ENCODE measurements at places on chromosomes 7 and 10. TPM values are rescaled to one million over a fixed set of nuclear protein-coding genes. Genes with fewer than 3 reads are reported as not detected.

The FRMD4A gene
- 22.3 TPM for total RNA-seq

The DGKI gene
- 4.5 TPM for total RNA-seq

The SLIT1 gene
- 1.6 TPM for total RNA-seq

The NUDT13 gene
- 1.4 TPM for total RNA-seq

The KIAA1549 gene
- total RNA-seq = 6.7 TPM

The OR13A1 gene
- total RNA-seq = not detected

DNA sequence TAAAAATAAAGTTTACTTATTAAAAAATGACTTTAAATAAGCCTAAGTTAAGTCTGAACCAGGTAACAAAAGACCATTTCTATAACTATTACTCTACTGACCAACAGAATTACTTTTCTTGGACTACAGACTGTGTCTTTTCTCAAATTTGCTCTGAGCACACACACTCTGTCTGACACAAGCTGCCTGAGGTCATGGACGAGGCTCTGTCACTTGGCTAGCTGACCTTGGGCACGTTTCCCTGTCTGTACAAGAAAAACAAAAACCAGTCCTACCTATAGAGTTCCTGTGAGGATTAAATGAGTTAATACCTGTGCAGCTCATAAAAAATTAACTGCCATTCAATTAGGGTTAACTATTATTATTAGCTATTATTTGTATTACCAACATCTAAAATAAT, 22.9 kb downstream of the ATE1 start:
- no peak for DNase-seq
- H3K4me3 ChIP-seq = no peak overlapping the region
- H3K27me3 ChIP-seq = no peaks in the 10 kb centered on the region
- no peaks in the 10 kb centered on the region for H3K4me1 ChIP-seq
- H3K36me3 ChIP-seq = peaks cover 65% of the 10 kb centered on the region

DNA sequence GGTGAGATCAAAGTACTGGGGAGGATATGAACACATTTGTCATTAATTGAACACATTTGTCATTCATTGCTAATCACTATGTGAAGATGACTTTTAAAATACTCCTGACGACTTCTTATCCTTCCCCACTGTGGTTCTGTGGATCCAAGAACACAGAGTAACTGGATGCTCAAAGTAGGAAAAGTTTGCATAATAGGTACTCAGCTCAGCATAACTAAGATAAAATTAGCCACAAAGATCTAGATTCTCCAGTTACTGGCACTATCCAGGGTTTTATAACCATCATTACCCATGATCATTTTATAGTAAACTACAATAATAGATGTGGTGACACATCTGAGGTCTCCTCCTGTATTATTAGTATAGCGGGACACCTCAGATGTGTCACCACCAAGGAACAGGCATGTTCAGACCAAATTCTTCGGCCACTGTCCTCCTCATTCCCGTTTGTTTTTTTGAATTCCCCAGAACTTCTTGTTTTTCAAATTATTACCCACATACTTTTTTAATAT, 163.6 kb upstream of the LRRTM3 start:
- no peaks in the 10 kb centered on the region for H3K4me1 ChIP-seq
- H3K4me3 ChIP-seq = no peak overlapping the region
- H3K36me3 ChIP-seq = no peaks in the 10 kb centered on the region
- no peak for DNase-seq
- H3K27me3 ChIP-seq = no peaks in the 10 kb centered on the region
- H3K27ac ChIP-seq = no peak overlapping the region

- H3K27me3 ChIP-seq = no peaks in the 10 kb centered on the region
- no peak overlapping the region for H3K27ac ChIP-seq
- DNase-seq = no peak
- peaks cover 22% of the 10 kb centered on the region for H3K4me1 ChIP-seq
These were observed 2.5 kb downstream of the HSPB1 start for GRCh38 chr7:76304888-76305375.

DNA sequence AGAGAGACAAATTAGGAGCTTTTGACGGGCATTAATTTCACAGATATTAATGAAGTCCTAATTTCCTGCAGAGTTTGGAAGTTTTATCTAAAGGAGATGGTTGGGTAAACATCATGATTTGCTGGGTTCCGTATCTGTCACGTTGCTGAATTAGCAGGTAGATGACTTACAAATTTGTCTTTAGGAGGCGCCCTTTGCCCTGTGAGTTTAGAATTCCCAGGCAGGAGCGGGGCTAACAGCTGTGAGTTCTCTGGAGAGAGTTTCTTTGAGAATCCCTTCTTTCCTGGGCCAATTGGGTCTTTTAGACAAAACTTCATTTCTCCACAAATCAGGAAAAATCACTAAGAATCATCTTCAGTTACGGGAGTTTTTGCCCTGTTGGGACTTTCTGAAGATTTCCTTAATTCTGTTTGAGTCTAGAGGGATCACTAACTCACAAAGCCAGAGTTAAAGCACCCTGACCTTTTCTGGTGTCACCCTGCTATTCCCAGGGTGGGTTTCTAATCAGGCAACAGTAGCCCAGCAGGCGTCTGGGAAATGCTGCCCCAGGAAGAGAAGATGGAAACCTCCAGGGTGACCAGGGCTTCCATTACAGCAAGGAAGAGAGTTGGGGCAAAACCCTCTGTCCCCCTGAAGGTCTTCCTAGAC, 63.7 kb downstream of the PRKCQ start:
- no peak for DNase-seq
- no peak overlapping the region for H3K27ac ChIP-seq
- H3K4me3 ChIP-seq = no peak overlapping the region
- H3K4me1 ChIP-seq = no peaks in the 10 kb centered on the region
- H3K36me3 ChIP-seq = no peaks in the 10 kb centered on the region

DNA sequence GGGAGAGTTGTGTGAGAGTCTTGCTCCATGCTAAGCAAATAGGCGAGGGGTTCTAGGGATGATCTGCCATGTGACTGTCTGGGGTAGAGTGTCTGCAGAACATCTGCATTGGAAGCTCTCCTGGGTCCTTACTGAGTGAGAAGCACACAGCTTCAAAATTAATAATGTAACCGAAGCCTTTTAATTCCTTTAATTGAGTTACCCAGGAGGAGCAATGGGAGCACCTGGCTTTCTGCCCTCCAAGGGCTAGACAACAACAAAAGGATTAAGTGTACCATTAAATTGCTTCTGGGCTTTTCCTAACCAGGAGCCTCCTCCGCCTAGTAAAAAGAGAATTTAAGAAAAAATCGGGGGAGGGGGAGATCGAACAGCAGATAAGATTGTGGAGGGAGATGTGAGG, 102.0 kb upstream of the TBX20 start:
- no peak overlapping the region for H3K27ac ChIP-seq
- H3K36me3 ChIP-seq = no peaks in the 10 kb centered on the region
- DNase-seq = no peak
- no peak overlapping the region for H3K4me3 ChIP-seq
- no peaks in the 10 kb centered on the region for H3K27me3 ChIP-seq

- no peak overlapping the region for H3K27ac ChIP-seq
- no peak overlapping the region for H3K4me3 ChIP-seq
- H3K27me3 ChIP-seq = no peaks in the 10 kb centered on the region
- no peaks in the 10 kb centered on the region for H3K36me3 ChIP-seq
These were observed 173.1 kb downstream of the PARD3 start for GRCh38 chr10:34641913-34642558.

All from upper lobe of left lung (tissue), 6 donors.